ENCODE measurements at places on chromosomes 6 and 20.

GRCh38 chr6:7391151-7391550 lies 1.5 kb downstream of the RIOK1 start:
- no peak for DNase-seq

DNA sequence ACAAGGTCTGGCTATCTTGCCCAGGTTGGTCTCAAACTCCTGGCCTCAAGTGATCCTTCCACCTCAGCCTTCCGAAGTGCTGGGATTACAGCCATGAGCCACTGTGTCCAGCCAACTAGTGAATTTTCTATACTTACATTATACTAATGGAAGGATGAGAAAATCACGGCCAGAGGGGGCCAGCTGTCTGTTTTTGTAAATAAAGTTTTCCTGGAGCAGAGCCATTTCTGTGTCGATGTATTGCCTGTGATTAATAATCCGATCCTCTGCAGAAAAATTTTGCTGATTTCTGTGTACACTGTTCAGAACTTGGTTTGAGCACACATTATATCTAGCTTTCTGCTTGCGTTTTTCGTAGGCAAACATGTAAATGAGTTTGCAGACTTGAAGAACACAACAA lies 28.8 kb downstream of the PTPRT start:
- no peak for DNase-seq

DNA sequence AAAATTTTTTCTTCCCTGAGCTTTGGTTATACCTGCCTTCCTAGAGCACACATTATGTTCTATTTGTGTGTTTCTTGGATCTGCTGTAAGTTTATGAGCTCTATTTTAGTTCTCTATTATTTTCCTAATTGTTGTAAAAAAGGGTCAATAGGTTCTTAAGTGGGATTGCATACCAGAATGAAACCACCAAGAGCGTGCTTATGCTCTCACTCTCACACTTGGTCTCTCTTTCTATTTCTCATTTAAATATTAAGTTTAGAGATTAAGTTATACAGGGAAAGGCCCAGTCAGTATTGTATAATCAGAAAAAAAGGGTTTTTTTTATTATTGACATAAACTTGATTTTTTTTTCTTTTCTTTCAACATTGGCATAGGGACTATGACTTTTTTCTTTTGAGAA lies 96.8 kb downstream of the RIMS1 start:
- no peak for DNase-seq

GRCh38 chr6:101386982-101387381 lies 6.5 kb upstream of the GRIK2 start:
- no peak for DNase-seq

GRCh38 chr6:15370733-15371671 lies 125.1 kb downstream of the JARID2 start:
- no peak for DNase-seq

DNA sequence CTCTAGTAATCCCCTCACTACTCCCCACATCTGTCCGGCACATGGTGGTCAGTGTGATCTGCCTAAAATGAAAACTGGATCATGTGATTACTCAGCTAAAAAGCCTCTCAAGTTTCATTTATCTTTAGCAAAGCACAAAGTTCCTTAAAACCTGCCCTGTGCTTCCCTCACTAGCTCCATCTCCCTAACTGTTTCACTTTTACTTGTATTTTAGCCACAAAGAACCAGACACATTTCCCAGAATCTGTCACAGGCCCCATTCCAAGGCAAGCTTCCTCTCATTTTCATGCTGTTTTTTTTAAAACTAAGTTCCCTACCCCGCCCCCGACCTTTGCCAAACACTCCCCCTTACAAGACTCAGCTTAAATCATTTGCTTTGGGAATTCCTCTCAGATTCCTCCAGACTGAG lies 8.9 kb upstream of the IGF2R start:
- DNase-seq: no peak

- DNase-seq: no peak
These were observed at the start of gene RAET1E for GRCh38 chr6:149897855-149898744. Gene RAET1E (minus strand): TSS chr6:149898113. CDS start chr6:149890901, 7,212 bp downstream.

GRCh38 chr20:53087037-53087777 lies 115.0 kb downstream of the TSHZ2 start:
- DNase-seq: no peak

- no peak for DNase-seq
These were observed 59.7 kb downstream of the GPX5 start for GRCh38 chr6:28585335-28585734.

DNA sequence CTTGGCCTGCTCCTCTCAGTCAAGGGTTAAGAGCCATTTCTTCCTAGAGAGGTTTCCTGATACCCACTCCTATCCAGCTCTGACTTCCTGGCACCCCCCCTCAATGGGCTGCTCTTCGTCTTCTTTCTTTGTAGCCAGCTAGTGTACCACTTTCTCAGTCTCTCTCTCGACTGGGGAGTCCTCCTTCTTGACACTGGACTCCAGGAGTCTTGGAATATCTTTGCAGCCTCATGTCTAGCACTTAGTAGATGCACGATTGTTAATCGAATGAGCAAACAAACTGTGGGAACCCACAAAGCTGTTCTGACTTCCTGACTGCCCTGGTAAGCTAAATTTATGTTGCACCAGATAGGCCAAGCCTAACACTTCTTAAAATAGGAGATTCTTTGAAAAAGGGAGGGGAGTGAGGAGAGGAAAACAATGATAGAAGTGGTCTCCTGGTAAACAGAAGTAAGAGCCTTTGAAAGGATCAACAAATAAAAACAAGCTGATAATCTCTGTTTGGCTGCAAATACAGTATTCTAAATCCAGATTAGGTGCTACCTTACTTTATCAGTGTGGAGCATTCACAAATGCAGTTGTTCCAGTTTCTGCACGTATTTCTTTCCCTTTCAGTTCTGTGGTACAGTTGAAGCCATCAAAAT lies 160.1 kb upstream of the CITED2 start:
- peak; percentile 1 for DNase-seq

DNA sequence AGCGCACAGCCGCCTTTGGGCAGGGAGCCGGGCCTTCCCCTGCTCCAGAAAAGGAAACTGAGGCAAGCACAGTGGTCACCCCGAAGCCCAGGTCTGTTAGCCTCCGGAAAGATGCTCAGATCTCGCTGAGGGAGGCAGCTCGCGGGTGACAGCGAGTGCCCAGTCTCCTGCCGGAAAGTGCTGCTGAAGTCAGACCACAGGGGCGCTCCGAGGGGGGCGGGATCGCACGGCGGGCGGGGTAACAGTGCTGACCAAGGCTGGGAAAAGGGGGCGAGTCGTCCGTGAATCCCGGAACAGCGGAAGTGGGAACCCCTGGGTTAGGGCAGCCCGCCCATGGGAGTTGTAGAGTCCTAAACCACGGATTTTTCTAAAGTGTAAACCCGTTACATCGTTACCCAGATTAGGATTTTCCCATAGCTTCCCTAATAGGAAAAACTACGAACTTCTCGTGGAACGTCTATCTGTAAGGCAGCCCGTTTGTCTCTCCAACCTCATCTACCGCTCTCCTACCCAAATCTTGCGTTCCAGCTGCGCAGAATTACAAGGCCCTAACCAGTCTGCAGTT lies 504 bp downstream of the VPS16 start:
- no peak for DNase-seq

DNA sequence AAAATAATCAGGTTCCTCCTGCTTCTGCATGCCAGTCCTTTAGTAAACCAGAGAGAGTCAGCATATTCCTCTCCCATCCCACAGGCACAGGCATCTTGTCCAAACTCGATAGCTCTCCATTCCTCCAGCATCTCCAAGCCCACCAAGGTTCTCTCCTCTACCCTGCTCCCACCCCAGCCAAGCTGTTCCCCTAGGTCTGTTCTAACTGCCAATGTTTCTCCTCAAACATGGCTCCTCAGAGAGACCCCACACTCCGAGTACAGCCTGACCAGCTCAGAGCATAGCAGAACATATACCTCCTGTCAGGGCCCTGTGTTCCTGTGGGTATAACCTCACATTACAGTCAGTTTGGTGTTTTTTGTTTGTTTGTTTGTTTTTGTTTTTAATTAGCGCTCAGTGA lies 177.8 kb downstream of the VEGFA start:
- no peak for DNase-seq

- no peak for DNase-seq
These were observed 1.9 kb downstream of the SLCO4A1 start for GRCh38 chr20:62644044-62644795.

DNA sequence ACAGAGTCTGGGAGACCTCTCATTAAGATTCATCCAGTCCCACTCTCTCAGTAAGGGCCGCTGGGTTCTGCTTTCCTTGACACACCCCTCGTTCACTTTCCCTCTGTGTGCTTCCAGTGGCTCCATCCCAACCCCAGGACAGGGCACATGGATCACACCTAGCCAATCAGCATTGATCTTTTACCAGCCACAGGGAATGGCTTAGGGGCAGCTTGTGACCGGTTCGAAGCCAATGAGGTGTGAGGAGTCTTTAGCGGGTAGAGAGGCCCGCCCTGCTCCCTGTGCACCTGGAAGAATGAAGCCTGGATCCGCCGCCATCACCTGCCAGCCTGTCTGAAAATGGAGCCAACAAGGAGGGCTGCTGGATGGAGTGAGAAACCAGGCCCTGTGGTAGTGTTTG lies 35.2 kb upstream of the OVOL2 start:
- no peak for DNase-seq

GRCh38 chr20:55974491-55975202 lies 30.7 kb downstream of the CBLN4 start:
- DNase-seq: no peak

- DNase-seq: no peak
These were observed 225.5 kb downstream of the BCKDHB start for GRCh38 chr6:80331974-80332373.

DNA sequence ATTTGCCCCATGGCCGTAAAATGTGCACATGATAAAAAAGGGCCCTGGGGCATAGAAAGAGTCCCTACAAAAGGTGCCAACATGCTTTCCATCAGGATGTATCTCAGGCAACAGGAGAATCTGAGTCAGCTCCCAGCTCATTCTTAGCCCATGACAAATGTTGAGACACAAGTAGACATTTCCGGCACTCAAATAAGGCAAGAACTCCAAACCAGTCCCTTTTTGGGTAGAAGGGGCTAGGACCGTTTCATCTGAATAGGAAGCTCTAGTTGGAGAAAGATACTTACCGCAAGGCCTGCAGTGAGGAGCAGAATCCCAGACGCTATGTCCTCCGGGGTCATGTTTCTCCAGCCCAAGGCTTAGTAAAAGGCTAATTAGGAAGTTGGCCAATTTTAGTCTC lies 261.0 kb upstream of the RIN2 start:
- DNase-seq: no peak

Data from stimulated activated CD8-positive, alpha-beta memory T cell treated with anti-CD3 and anti-CD28 coated beads, Interleukin-7, amount 100 ng/mL, for 1 hour (primary cell).